ENCODE measurements at places on chromosomes 5 and 9.
A peak's percentile ranks its signal among the peaks of the same experiment; 100 is the strongest.

GRCh38 chr5:141040771-141041426, 10.3 kb upstream of the PCDHB1 start:
- DNase-seq = peak; percentile 61

- no peak for DNase-seq
Measured at GRCh38 chr5:172082180-172082579, 75.7 kb upstream of the FBXW11 start.

DNA sequence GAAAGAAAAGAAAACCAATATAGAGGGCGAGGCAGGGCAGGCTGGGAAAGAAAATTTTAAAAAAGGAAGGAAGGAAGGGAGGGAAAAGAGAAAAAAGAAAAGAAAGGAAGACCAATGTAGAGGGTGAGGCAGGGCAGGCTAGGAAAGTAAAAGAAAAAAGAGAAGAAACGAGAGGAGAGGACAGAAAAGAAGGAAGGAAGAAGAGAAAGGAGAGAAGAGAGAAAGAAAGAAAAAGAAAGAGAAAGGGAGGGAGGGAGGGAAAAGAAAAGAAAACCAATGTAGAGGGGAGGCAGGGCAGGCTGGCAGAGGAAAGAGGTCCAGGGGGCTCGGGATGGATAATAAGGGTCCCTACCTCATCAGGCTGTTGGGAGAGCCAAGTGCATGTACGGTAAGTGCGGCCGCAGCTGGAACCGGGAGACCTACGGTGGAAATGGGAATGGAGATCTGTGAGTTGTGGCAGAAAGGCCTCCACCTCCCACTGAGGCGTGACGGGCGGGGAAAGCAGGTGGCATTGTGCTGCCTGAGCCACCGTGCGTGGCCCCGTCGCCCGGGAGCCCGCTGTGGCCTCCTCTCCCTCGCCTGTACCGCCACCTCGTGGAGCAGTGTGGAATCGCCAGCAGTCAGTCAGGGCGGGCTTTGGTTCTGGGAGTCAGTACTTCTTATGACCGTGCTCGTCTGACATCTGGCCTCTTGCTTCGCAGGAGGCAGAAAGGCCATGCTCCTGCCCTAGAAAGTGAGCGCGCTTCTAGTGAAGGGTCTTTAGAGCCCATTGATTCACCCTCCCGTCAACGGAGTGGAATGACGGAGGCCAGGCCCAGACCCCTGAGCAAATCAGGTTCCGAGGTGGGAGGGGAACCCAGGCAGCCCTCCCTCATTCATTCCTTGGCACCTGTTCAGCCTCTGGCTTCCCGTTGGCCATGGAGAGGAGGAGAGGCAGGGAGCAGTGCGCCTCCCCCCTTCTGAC, 10.4 kb upstream of the NHP2 start:
- DNase-seq = peak; percentile 94

DNA sequence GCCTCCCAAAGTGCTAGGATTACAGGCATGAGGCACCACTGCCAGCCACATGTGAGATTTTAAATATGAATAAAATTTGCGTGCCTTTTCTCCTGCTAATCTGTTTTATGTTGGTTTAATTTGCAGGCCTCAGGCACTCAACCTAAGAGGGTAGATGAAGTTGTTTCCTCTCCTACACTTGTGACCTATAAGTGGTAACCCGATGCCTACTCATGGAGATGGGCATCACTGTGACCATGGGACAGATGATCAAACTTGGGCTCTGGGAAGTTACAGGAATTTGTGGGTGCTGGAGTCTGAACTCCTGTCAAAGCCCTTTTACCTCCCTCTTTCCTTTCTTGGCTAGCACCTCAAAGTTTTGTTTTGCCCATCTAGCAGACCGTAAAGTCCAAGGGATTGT, 1.1 kb downstream of the SLC28A3 start:
- DNase-seq = no peak

- no peak for DNase-seq
Measured at GRCh38 chr9:78626971-78627370, 330.0 kb downstream of the PSAT1 start.

- no peak for DNase-seq
Measured at GRCh38 chr5:109655841-109656240, 33.9 kb upstream of the MAN2A1 start.

DNA sequence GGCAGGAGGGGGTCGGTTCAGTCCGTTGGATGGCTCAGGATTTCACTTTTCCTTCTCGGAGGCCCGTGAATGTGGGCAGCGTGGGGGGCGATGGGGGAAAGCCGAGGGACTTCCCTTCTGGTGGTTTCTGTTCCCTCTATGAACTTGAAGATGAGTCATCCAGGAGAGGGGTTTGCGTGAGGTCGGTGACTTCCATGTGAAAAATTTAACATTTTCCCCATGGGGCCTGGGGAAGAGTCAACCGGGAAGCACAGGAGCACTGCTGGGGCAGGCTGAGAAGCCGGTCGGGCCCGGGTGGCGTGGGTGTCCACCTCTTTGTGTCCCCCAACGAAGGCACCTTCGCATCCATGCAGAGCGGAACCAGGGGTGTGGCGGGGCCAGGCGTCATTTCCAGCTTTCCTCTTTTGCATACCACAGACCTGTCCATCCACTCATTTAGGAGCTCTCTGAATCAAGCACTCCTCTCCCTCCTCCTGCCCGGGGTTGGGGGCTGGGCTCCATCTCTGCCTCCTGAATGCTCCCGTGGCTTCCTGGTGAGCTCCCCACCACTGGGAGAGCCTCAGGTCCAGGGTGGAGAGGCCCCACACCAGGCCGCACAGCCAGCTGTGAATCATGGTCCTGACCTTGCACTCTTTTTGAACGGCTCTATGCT, 68.4 kb downstream of the ANKRD33B start:
- DNase-seq = peak; percentile 80

DNA sequence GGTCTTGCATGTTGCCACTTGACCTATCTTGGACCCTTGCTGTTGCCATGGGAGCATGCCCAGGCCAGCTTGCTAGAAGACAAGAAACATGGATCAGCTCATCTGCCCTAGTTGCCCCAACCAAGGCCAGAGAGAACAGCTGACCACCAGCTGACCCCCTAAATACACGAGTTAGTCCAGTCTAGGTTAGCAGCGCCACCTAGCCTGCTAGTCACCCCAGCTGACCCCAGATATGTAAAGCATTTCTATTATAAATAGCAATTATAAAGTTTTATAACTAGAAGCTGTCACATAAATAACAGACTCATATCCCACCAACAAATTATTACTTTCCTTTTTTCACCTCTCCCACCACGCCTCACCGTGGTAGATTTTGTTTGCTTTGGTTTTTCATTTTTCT, 387.8 kb downstream of the RASEF start:
- no peak for DNase-seq

GRCh38 chr5:123754908-123755307, 242.9 kb downstream of the CSNK1G3 start:
- no peak for DNase-seq

DNA sequence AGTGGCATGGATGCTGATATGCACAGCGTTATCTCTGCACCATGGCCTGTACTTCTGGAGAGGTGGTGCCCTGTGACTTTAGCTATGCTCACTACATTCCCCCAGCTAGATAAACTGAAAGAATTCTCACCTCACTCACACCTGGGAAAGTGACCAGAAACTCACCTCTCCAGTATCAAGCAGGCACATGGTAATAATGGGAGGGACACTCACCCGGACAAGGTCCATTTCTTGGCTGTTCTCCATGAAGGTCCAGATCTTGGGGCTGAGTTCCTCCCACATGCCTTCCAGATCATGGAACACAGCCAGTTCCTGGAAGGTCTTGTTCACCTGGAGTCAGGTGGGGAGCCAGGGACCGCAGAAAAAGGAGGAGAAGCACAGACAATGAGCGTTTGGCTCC, 72.8 kb downstream of the NIPSNAP3B start:
- DNase-seq = no peak

DNA sequence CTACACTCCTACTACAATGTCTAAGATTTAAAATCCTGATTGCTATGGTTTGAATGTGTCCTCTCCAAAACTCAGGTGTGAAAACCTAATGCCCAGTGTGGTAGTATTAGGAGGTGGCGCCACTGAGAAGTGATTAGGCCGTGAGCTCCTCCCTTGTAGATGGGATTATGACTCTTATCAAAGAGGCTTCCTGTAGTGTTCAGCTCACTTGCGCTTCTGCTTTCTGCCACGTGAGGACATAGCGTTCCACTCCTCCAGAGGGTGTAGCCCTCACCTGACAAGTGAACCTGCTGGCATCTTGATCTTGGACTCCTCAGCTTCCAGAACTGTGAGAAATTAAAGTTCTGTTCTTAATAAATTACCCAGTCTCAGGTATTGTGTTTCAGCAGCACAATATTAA, 33.0 kb upstream of the WHRN start:
- DNase-seq = peak; percentile 21

DNA sequence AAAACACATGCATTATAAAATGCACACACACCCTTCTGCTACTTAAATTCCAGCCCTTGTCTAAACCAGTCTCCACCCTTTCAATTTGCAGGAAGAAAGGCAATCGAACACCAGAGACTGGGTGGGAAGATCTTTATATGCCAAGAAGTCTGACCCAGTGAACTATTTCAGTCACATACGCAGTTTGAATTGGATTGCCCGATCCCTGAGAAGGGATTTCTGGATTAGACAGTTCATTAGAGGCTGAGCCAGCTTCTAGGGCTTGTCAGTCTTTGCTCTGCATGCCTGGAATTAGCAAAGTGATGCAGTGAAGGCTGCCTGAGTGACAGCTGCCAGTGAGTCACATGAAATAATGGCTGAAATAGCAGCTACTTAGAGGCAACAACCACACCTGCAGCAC, 159.9 kb downstream of the PPP2R2B start:
- no peak for DNase-seq

DNA sequence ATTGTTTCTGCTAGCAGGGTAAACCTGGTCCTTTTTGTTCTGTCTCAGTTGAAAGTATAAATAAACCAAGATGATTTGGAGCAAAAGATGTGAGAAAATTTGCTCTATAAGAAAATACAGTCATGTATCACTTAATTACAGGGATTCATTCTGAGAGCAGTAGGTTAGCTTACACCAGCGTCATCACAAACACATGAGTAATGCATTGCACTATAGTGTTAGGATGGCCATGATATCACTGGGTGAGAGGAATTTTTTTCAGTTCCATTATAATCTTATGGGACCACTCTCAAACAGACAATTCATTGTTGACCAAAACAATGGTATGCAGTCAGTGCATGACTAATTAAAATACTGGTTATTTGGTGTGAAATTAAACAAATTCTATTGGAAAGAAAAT, 430.9 kb downstream of the CHSY3 start:
- DNase-seq = no peak

DNA sequence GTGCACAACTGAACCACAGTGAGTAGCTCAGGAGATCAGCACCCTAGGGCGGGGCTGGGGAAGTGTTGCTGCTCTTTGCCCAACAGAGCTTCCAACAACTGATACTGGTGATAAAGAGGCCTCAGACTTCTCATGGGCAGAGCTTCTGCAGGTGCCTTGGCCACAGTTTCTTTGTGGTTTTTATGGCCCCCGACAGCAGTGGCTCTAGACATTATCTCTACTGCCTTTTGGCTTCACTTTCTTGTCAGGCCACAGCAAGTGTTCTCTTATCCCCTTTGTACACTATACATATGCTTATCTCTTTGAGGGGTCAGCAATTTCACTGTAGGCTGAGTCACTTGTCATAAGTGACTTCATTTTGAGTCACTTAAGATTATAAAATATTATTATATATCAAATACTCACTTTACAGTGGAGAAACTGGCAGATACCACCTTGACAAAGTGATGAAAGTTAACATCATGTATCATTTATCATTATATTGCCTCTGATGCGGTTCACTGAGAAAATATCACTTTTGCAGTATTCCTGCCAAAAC, 90.9 kb upstream of the COX7C start:
- DNase-seq = no peak

DNA sequence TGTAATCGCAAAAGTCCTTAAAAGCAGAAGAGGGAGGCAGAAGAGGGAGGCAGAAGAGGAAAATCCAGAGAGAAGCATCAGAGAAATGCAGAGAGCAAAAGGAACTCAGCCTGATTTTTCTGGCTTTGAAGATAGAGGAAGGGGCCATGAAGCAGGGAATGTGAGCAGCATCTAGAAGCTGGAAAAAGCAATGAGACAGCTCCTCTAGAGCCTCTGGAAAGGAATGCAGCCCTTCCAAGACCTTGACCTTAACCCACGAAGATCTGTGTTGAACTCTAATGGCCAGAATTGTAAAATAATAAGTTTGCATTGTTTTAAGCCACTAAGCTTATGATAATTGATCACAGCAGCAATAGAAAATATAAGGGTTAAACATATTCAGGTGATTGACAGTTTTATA, 159.6 kb downstream of the ATPSCKMT start:
- no peak for DNase-seq

DNA sequence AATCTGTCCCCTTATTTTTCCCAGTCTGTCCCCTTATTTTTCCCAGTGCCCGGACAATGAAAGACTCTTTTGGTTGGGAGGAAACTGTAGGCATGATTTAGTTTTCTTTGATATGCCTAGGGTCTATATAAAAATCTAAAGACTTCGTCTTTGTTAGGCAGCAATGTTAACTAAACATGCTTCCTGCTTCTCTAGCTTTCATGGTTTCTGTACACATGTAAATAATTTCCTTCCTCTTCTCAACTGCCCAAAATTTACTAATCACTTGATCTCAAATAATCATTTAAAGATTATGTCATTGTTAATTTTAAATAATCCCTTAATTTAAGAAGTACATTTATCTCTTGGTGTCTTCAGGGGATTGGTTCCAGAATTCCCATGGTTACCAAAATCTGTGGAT, 47.8 kb upstream of the RAPGEF6 start:
- DNase-seq = no peak

DNA sequence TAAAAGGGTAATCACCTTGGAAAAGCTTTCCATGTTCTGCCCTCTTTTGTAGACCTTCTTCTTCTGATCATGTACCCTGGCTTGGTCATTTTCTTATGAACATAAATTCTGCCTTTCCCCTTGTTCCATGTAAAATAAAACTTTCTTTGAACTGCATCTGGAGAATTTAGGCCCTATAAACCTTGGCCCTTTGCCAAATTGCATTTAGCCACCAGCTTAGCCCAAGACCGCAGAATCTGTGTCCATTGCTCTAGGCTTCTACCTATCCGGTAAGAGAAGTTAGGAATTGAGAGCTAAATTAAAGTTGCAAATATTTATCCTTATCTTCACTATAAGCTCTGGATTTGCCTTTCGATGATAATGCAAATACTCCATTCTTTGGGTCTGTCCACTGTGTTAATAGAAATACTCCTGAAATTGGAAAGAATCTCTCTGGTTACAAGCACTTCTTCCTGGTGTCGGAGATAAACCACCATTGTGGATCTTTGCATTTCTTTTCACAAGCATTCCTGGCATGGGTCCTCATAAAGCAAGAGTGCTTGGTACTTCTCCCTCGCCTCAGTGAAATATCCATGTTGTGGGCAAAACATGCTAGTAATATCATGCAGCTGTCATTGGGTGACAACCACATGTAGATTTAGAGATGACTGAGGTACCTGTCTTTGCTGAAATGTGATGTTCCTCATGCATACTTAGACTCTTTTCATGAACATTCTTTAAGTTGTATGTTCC, 698.0 kb upstream of the WWC1 start:
- DNase-seq = no peak

- no peak for DNase-seq
Measured at GRCh38 chr5:98483301-98483685, 290.2 kb upstream of the RGMB start.

- DNase-seq = no peak
Measured at GRCh38 chr5:54323495-54323894, 13.1 kb upstream of the ARL15 start.

All from GM13977 (cell line).